ENCODE measurements at places on chromosomes 3 and 15.

- DNase-seq: no peak
These were observed 800.7 kb downstream of the ROBO1 start for GRCh38 chr3:78967061-78967460.

GRCh38 chr15:67579164-67579563, 36.7 kb downstream of the MAP2K5 start:
- no peak for DNase-seq

- no peak for DNase-seq
These were observed 1.1 kb downstream of the BAHD1 start for GRCh38 chr15:40441565-40442531.

DNA sequence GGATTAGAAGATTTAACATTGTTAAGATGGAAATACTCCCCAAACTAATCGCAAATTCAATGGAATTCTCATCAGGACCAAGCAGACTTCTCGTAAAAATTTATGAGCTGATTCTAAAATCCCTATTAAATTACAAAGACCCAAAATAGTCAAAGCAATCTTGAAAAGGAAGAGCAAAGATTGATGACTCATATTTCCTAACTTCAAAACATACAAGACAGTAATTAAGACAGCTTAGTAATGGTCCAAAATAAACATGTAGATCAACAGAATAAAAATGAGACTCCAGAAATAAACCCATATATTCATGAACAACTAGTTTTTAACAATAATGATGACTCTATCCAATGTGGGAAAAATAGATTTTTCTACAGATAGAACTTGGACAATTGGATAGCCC, 148.7 kb downstream of the SI start:
- no peak for DNase-seq

- DNase-seq: peak; percentile 89
These were observed at the start of gene ZNF592 for GRCh38 chr15:84748274-84749110. Gene ZNF592, plus strand, starts transcription at chr15:84748592. Its CDS starts 34,084 bp downstream, at chr15:84782676.

- peak; percentile 36 for DNase-seq
These were observed 14.9 kb upstream of the GP9 start for GRCh38 chr3:129045675-129046036.

DNA sequence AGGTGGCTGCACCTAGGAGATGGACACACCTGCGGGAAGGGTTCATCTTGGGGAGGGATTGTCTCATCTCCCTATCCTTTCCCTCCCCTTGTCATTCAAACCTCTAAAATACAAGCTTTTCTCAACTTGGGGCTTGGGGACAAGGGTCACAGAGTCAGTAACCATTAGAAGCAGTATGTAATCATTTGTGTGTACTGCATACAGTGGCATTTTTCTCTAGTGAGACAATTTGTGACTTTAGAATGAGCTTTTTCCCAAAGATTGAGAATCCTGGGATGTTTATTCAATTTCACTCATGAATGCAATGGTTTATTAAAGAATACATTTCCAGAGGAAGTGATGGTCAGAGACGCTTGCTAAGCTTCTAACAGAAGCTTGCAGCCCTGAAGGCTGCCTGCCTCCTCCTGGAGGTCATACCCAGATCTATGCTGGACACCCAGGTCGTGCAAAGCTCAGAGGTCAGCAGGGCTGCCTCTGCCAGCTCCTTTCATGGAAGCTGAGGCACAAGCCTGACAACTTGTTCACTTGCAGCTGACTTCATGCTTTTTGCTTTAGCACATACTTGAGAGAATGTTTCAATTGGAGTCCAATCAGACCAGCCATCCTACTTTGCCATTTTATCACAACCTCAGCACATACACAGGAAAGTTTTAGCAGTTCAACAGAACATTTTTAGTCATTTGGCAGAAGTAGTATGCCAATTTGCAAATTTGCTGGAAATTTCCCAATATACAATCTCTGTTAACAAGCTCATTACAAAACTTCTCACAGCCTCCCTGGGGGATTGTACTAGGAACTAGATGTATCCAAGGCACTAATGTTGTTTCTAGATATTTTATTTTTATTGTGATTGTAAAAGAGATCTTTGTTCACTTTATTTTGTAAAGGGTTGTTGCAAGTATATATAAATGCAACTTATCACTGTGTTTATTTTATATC, 25.6 kb upstream of the ALDH1L1 start:
- DNase-seq: no peak

DNA sequence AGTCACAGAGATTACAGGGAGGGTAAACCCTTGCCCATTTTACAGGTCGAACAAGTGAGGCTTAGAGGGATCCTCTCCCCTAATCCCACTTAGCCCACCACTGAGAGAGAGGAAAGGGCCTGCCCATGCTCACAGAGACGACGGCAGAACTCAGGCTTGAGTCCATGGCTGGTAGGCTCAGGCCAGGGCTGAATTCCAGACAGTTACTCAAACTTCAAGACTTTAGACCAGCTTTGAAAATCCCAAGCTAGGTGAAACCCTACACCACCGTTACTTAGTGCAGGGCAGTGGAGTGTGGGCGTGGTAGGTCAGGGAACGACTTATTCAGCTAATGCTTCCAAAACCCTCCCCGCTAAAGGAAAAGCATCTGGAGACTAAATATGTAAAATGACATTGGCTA, 16.4 kb downstream of the GRIP2 start:
- no peak for DNase-seq

DNA sequence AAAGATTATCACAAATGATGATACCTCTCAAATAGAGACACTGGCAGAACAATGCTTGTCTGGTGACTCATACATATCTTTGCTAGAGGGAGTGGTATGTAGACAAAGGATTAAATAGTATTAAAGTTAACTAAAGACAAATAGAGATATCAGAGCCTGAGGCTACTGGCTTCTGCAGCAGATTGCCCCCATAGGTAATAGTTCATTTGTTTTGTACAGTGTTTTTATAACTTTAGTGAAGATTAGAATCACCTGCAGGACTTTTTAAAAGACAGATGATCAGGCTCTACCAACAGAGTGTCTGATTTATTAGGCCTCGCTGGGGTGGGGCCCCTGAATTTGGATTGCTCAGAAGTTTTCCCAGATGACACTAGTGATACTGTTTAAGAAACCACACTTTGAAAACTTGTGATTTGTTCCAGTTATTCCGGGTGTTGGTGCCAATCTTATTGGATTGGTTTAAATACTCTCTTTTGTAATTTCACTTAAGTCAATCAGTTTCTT, 96.4 kb downstream of the NAALADL2 start:
- peak; percentile 33 for DNase-seq

GRCh38 chr3:197165890-197166289, 132.5 kb downstream of the DLG1 start:
- DNase-seq: no peak

DNA sequence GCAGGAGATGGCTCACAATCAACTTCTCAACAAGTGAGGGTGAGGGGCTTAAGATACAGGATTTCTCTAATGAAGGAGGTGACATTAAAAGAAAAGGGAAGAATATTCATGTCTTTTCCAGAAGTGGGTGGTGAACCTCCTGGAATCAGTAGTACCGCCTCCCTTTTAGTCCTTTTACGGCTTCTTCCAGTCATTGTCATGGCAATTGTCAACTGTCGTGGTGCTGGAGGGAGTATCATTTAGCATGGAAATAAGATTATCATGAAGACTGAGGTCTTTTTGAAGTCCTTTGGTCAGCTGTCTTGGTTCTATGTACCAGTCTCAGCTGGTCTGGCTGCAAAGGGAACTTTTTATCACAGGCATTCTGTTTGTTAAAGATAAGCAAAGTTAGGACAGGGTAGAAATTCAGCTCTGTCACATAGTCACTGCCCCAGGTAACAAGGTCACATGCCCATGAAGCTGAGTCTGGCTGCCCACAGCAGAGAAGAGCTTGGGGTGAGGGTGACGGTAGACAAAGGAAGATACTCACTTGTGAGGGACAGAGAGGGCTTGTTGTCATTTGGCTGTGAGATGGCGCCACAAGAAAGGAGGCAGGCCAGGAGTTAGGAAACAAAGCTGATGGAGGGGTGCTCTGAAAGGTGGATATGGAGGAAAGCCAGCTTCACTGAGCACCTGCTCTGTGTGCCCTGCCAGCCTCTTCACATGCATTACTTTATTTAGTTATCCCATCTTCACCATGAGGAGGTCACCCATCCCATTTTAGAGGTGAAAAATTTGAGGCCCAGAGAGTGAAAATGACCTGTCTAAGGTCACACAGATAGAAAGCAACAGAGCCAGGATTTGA, 228.2 kb upstream of the TRIM42 start:
- DNase-seq: no peak

GRCh38 chr15:41494190-41494921, 682 bp downstream of the ITPKA start:
- no peak for DNase-seq

- DNase-seq: no peak
These were observed 271.7 kb upstream of the NSMCE3 start for GRCh38 chr15:29541309-29541708.

DNA sequence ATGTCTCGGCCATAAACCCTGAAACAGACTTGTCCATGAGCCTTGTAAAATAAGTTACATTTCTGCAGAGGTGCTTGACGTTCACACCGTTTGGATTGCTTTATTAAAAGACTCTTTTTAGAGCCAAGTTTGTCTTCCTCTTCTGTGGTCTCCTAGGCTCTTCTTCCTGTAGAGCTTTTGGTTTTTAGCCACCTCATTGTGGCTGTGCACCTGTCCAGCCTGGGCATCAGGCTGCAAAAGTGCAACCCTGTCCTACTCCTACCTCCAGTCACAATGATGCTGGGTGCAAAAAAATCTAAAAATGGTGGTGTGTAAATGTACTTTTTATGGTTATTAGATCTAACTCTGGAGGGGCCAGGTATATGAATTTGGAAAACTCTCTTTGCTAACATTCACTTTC, 2.8 kb upstream of the RIOX2 start:
- DNase-seq: no peak

GRCh38 chr3:61571516-61572336, 10.4 kb downstream of the PTPRG start:
- DNase-seq: peak; percentile 74

- DNase-seq: peak; percentile 13
These were observed 495.0 kb downstream of the NLGN1 start for GRCh38 chr3:173892547-173892946.

DNA sequence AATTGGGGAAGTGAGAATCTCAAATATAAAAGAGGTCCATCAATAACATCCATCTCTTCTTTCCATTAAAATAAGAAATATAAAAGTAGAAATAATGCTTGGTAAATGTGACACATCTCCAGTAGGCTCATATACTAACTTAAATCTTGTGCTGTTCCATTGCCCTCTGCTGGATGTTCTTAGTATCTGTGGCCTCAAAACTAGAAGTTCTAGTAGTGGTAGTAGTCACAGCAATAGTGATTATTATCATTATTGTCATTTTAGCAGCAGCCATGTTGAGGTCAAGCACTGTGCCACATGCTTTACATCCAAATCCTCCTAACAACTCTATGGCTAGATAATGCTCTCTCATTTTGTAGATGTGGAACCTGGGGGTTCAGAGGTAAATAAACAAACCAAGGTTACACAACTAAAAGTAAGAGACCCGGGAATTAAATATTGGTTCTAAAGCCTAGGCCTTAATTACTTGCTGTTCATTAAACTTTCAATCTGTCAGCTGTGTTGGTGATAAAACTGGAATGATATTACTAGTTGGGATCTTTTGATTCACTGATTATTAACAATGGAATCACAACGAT, 20.2 kb upstream of the BTLA start:
- peak; percentile 73 for DNase-seq

DNA sequence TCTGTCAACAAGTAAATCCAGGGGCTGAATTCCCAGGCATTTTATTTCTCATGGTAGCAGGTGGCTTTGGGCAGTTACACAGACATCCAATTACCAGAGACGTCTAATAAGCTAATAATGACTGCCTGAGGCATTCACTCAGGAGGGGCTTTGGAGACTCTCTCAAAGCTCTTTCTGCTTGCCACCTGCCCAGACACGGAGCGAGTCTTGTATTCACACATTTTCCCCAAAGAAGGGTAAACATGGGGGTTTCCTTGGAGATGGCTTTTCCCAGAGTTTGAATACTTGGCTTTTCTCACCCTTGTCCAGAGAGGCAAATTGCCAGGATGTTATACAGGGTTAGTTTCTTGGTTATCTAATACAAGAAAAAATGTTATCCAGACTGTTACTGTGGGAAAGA, 132.6 kb downstream of the DIPK2A start:
- DNase-seq: no peak

DNA sequence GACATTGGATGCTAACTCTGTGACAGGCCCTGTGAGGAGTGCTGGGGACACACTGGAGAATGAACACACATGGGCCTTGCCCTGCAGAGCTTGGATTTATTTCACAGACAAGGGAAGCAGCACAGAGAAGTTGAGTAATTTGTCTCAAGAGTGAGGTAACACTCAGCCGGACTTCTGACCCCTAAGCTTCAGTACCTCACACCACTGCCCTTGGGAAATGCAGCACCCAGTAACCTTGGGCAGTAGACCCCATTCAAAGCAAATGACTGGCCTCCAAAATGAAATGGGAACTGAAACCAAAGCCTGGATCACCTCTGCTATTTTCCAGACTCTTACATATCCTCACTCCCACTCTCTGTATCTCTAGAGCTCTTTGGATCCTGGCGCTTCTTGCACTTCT, 37.3 kb downstream of the RFT1 start:
- no peak for DNase-seq

DNA sequence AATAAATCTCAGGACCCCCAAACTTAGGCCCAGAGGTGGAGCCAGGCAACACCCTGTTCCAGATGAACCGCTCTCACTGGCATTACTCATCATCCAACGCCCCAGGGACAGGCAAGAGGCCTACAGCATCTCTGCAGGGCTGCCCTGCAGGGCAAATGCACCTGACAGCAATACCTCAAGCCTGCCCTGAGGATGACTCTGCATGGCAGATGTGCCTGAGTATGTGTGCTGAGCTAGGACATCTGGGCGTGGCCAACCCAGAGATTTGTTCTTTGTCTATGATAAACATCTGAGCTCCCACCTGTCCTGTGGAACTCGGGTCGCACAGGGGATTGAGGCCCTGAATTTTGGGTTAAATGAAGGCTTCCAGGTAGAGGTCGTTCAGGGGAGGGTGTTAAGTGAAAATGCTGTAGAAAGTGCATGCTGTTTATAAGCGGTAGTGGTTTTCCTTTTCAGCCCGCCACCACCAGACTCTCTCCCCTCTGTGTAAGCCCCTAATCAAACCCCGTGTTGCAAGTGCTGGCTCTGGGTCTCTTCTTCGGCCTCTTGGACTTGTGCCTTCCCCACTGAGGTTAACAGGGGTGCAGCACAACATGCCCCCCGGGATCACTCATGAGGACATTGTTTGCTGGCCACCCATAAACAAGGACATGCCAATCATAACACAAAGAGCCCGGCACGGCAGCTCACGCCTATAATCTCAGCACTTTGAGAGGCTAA, 92.3 kb downstream of the ATP10A start:
- DNase-seq: no peak

DNA sequence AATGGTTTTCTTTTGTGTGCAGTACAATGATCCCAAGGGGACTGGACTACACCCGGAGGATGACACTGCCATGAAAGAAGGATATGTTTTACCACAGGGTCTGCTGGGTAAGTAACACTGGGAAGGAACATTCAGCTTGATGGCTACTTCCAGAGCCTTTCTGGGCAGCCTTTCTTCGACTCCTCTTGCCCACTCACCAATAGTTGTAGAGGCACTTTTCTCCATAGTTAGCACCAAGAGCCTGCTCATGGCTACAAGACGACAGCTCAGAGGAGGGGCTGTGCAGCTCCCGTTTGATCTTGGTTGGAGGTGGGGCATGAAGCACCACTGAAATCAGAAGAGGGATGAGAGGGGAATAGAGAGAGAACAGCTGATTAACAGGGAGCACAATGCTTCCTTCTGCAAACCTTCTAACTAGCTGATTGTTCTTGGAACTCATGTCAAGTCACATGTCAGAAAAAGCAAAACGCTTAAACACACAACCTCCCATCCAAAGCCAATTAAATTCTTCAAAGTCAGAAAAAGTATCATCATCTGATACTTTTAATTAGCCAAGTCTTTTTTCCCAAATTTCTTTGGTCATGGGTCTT, 27.9 kb downstream of the ETV5 start:
- DNase-seq: no peak

Data from AG08395 (cell line).